CD4-positive, alpha-beta T cell treated with Interleukin-17A for 4 hours (primary cell): ENCODE measurements at places on chromosomes 1 and 21.

- DNase-seq, result peak; percentile 54
Observed at GRCh38 chr1:235888119-235888643, 21.5 kb upstream of the LYST start.

- DNase-seq, result no peak
Observed at GRCh38 chr21:36508948-36509347, 29.0 kb upstream of the CLDN14 start.

GRCh38 chr1:47837056-47837830 is 159.9 kb downstream of the TRABD2B start:
- DNase-seq, result no peak

- no peak for DNase-seq
Observed at GRCh38 chr1:16133007-16133961, 22.6 kb downstream of the EPHA2 start.

- peak; percentile 37 for DNase-seq
Observed at GRCh38 chr21:38300141-38300578, 43.4 kb downstream of the KCNJ15 start.
